Caco-2 (cell line): ENCODE measurements at places on chromosomes 1 and 21. TPM values are rescaled to one million over a fixed set of nuclear protein-coding genes. Genes with fewer than 3 reads are reported as not detected.

Gene SHE
- 0.07 TPM in 1 of 2 replicates, not detected in the other for total RNA-seq

Gene FCRL5
- not detected in 2 replicates for total RNA-seq

DNA sequence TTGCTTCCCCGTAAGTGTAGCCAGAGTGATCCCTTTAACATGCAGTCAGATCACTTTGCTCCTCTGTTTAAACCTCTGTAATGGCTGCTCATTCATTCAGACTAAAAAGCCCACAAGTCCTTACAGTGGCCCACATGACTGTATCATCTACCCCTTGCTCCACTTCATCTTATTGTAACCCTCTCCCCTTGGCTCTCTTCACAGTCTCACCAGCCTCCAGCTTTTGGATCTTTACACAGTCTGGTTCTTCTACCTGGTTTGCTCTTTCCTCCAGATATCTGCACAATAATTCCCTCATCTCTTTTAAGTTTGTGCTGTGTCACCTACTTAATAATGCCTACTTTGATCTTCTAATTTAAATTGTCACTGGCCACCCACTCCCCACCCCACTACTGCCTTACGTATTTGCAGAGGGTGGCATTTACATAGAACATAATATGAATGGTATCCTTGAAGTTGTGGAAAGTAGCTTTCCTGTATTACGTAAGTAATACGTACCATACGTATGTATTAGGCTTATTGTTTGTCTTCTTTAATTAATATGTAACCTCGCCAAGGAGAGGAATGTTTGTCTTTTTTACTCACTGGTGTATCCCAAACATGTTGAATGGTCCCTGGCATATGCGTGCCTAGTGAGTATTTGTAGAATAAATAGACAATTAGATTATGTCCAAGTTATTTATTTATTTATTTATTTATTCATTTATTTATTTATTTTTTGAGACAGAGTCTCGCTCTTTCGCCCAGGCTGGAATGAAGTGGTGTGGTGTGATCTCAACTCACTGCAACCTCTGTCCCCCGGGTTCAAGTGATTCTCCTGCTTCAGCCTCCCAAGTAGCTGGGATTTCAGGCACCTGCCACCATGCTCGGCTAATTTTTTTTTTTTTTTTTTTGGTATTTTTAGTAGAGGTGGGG is 48.6 kb downstream of the TSNAX start:
- DNase-seq: peak; percentile 5

DNA sequence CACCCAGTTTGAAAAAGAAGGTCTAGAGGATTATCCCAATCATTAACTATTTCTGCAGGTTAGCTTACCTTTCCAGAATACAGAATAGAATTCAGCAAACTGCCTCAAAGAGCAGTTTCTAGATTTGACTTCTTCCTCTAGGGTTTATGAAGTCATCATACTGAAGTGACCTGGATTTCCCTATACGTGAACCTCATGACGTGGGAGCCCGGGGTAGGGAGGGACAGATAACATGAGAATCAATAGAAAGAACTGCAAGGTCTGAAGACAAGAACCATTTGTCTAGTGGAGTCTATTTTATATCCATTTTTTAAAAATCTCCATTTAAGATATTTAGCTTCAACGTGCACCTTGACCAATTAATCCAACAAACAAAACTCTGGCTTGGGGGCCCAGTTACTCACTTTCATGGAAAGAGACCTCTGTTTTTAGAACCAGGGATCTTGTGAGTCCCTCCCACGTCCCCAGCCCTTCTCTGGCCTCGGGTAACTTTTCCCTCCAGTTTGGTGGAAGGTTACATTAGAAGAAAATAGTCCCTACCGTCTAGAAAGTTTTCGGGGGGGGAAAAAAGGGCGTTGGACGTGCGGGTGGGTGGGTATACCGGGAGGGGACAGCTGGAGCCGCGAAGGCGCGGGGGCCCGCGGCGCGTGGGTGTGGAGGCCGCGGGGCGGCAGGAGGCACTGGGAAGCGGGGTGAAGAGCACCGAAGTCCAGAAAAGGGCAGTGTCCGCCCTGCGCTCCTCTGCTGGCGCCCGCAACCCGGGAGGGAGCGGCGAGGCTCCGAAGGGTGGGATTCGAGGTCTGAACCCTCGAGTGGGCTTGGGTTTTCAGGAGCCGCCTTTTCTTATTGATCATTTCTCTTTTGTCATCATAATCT is 13.8 kb upstream of the POGZ start:
- peak; percentile 55 for DNase-seq

GRCh38 chr1:170218257-170218650 is 72.5 kb downstream of the NTMT2 start:
- DNase-seq: no peak

DNA sequence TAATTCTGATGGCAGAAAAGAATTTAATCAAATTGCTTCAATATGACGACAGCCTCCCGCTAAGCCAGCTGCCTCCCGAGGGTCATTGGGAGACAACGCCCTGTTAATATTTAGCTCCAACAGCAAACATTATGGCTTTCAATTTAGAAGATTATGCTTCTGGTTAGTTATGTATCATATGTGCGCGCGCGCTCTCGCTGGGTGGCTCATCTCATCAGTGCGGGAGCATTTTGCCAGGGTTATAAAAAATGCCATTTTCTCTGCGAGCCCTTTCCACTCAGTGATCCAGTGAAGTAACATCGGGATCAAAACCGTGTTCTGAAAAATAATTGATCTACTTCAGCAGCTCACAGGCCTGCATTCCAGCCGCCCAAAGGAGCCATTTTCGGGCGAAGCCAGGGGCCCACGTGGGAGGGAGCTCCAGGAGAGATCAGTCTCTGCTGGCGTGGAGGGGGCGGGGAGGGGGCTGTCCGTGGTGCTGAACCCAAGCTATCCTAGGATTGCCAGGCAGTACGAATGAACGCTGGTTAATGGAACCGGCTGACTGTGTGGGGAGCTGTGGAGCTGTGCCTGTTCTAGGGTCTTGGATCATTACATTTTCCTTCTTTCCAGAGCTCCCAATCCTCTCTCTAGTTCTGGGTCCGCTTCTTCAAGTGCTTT is 219.1 kb upstream of the ZC3H12A start:
- DNase-seq: peak; percentile 55

DNA sequence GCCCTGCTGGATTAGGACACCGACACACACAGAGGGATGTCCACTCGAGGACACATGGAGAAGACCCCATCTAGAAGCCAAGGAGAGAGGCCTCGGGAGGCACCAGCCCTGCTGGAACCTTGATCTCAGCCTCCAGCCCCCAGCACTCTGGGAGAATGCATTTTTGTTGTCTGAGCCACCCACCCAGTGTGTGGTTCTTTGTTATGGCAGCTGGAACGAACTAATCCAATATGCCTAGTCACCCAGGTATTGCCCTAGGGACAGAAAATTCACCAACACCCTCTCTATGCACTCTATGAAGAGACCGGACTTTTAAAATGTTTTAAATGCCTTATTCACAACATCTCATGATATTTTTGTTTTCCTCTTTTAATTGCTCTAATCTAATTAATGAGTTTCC is 117.4 kb downstream of the CRYAA start:
- DNase-seq: no peak

- no peak for DNase-seq
These were observed 12.6 kb downstream of the SZT2 start for GRCh38 chr1:43402089-43402865.
